ENCODE measurements at places on chromosomes 3 and 15.

- DNase-seq: no peak
Measured at GRCh38 chr15:28904003-28904402, 18.2 kb downstream of the APBA2 start.

GRCh38 chr3:85706130-85706529 is 747.3 kb downstream of the CADM2 start:
- DNase-seq: no peak

- no peak for DNase-seq
Measured at GRCh38 chr3:103184772-103185171, 750.0 kb downstream of the ZPLD1 start.

- DNase-seq: peak; percentile 43
Measured at GRCh38 chr3:57983734-57984518, 24.3 kb upstream of the FLNB start.

- no peak for DNase-seq
Measured at GRCh38 chr3:64667138-64667537, 20.7 kb downstream of the ADAMTS9 start.

Measured in stimulated activated CD8-positive, alpha-beta memory T cell treated with anti-CD3 and anti-CD28 coated beads, Interleukin-7, amount 100 ng/mL, for 4 hours (primary cell).